Left lung (tissue), 14 donors: ENCODE measurements at places on chromosomes 12 and 14. TPM values are rescaled to one million over a fixed set of nuclear protein-coding genes. Genes with fewer than 3 reads are reported as not detected.
A peak's percentile ranks its signal among the peaks of the same experiment; 100 is the strongest.

Gene SERPINA10
- 0.10 TPM for polyA plus RNA-seq

DNA sequence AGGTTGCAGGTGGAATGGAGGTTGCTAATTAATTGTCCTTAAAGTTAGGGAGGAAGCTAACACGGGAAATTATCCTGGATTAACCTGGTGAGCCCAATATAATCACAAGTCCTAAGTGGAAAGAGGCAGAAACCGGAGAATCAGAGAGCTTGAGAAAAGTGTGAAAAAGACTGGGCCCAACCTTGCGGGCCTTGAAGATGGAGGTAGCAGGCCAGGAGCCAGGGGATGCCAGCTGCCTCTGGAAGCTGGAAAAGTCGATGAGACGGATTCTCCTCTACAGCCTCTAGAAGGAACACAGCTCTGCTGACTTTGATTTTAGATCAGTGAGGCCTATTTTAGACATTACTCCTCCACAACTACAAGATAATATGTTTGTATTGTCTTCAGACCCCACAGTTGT is 2.1 kb downstream of the SDR9C7 start:
- DNase-seq, result no peak

Gene FGD6
- polyA plus RNA-seq, result 13.8 TPM

Gene AICDA
- 0.15 TPM for polyA plus RNA-seq

Gene NR1H4
- 0.23 TPM for polyA plus RNA-seq

GRCh38 chr12:106455111-106455510 is 97.6 kb downstream of the POLR3B start:
- peak; percentile 26 for DNase-seq

Gene CCDC60
- polyA plus RNA-seq, result 2.4 TPM
